Activated T-helper 1 cell treated with anti-CD3 and anti-CD28 coated beads, Interleukin-2, amount 50 U/mL, for 16 hours (primary cell): ENCODE measurements at places on chromosomes 4 and X.

- no peak for DNase-seq
Measured at GRCh38 chr4:98510757-98511517, 147.5 kb downstream of the TSPAN5 start.

- DNase-seq, result no peak
Measured at GRCh38 chrX:38898261-38898660, 97.0 kb downstream of the MID1IP1 start.

- no peak for DNase-seq
Measured at GRCh38 chr4:181225616-181226261, 1017.5 kb upstream of the TENM3 start.

DNA sequence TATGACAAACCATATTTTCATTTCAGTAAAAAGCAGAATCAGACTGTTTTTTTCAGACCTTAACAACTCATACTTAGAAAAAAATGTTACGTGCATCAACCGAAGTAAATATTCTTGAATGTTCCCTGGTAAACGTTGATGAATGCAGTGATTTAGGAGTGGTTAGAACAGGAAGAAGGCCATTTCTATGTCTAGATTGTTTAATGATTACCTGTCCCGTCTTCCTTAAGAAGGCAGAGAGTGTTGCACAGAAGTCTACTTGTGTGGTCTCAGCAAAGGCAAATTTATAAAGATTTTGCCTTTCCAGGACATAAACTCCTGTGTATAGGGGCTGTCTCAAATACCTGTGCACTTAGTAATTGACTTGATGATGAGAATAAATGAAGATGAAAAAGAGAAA is 134.5 kb downstream of the MGST2 start:
- no peak for DNase-seq

GRCh38 chr4:47075262-47075661 is 43.9 kb downstream of the GABRB1 start:
- DNase-seq, result no peak
